ACHN (cell line): ENCODE measurements at places on chromosomes 3 and 15.
A peak's percentile ranks its signal among the peaks of the same experiment; 100 is the strongest.

GRCh38 chr3:112773864-112774263, 72.8 kb downstream of the CD200R1L start:
- DNase-seq = no peak

DNA sequence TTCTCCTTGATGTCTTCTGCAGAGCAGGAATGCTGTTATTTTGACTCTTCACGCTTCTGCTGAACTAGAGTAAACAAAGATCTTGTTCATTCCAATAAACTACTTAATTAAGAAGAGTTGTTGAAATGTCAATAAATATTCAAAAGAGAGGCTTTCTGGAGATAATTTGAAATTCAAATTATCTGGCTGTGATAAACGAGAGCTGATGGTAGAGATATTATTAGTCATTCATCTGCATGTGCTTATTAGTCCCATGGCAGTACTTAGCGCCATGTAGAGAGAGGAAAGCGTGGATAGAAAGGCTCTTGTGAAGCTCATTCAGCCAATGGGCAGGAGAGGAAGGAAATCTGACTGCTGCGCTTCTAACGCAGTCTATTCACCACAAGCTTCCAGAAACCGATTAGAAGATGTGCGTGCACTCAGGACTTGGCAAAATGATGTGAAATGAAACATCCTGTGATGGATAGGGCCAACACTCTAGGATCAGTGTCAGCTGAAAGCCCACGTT, 251.1 kb downstream of the GABRB3 start:
- DNase-seq = no peak

- DNase-seq = no peak
Observed at GRCh38 chr3:126577261-126577660, 18.5 kb upstream of the C3orf22 start.

DNA sequence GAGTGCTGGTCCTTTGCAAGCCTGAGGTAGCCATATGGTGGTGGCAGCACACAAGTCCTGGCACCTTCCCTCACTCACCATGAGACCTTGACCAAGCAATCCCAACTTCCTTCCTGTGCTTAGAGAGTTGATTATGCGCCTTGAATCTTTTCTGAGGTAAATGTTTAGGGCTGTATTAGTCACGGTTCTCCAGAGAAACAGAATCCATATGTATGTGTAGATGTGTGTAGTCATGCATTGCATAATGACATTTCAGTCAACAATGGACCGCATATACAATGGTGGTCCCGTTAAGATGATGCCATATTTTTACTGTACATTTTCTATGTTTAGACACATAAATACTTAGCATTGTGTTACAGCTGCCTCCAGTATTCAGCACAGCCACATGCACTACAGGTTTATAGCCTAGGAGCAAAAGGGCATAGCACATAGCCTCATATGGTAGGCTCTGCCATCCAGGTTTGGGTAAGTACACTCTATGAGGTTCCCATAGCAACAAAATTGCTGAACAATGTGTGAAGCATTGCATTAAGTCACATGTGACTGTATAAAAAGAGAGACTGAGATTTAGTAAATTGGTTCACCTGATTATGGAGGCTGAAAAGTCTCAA, 20.2 kb upstream of the NUP210 start:
- DNase-seq = no peak

DNA sequence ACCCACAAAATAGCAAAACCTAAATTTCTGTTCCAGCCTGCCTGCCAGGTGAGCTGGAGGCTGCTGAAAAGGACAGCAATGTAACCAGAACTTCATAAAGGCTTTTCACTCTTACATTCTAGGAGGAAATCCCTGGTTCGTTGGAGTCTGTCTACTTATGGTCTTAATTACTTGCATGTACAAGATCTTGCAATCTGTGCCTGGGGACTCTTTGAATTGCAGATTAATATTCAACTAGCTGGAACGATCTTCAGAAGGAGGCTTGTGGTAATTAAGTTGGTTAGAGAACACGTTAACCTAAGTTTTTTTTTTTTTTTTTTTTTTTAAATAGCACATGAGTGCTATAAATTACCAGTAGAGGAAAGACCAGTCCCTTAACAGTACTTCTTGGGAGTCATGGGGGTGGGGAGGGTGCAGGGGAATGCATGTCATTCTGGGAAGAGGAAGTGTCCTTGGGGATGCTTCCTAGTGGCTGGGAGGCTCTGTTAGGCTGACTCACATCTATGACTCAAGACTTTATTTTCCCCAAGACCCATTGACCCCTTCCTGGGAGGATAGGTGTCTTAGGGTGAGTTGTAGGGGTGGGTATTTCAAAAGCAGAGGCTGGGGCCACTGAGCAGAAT, 139.8 kb downstream of the RAB11A start:
- DNase-seq = peak; percentile 71

GRCh38 chr15:62783303-62783957, 259.1 kb upstream of the TPM1 start:
- peak; percentile 14 for DNase-seq

DNA sequence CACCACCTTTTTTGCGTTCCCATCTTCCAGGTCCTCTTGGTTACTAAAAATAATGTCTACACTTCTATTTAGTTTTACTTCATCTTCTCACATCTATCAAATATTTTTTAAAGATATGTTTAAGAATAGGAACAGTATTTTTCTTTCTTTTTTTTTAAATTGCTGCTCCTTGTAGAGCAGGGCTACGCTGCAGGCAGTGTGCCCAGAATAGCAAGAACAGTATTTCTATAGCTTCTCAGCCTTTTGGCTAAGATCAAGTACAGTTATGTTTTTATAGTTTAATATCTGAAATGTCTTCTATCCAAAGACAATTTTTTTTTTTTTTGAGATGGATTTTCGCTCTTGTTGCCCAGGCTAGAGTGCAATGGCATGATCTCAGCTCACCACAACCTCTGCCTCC, 73.0 kb downstream of the MYO9A start:
- no peak for DNase-seq

DNA sequence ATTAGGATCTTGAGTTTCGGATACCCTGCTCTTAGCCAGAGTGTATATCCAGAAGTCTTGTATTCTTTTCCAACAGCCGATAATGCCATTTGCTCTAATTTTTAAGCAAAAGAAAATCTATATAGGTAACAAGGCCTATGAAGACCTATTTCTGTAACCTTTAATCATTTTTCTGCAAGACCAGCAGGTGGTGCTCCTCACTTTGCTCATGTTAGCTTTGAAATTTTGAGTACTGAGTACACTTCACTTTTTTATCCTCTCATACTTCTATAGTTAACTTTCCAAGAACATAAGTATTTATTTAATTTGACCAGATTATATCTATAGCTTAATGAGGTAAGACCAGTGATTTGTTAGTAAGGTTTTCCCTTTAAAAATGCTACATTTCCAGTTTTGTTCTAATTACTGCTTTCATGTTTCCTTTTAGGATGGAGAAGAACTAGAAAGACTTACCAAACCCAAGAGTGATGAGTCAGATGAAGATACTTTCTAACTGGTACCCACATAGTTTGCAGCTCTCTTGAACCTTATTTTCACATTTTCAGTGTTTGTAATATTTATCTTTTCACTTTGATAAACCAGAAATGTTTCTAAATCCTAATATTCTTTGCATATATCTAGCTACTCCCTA, 20.5 kb downstream of the SLC35A5 start:
- DNase-seq = peak; percentile 45
